ENCODE measurements at places on chromosomes 16 and 17.

- no peak for DNase-seq
Measured at GRCh38 chr17:79923974-79924638, 84.9 kb upstream of the CBX4 start.

- no peak for DNase-seq
Measured at GRCh38 chr17:45883063-45883462, 11.3 kb upstream of the MAPT start.

GRCh38 chr17:48551214-48551555, 6.3 kb upstream of the HOXB2 start:
- no peak for DNase-seq

GRCh38 chr17:63116228-63116627, 150.2 kb downstream of the TANC2 start:
- no peak for DNase-seq

GRCh38 chr16:81706327-81707295, 72.5 kb upstream of the PLCG2 start:
- DNase-seq, result no peak

All from type B pancreatic cell (in vitro differentiated cells).